Stimulated activated memory B cell treated with anti-CD40 and anti-IgM and Interleukin-4, amounts not matched to agents 10 μg/mL and 1 μg/mL and 100 μg/mL, for 72 hours (primary cell): ENCODE measurements at places on chromosomes 4 and X.

GRCh38 chrX:46953137-46953527, 40.9 kb downstream of the JADE3 start:
- ATAC-seq: peak; percentile 90

DNA sequence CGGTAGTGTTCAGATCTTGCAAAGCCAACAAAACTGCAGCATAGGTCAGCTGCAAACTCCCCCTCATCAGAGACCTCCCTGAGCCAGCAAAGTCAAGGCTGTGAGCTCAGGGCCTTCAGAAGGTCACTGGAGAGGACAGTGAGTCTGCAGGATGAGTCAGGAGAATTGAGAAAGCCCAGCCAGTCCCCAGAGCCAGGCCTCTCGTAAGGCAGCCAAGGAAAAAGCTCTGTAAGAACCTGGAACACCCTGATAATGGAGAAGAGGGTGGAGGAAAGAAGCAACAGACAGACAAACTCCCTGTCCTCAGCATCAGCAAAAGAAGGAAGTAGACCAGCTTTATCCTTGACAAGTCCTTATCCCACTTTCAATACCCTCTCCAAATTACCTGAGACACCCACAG, 33.0 kb downstream of the GRIA3 start:
- ATAC-seq: no peak

DNA sequence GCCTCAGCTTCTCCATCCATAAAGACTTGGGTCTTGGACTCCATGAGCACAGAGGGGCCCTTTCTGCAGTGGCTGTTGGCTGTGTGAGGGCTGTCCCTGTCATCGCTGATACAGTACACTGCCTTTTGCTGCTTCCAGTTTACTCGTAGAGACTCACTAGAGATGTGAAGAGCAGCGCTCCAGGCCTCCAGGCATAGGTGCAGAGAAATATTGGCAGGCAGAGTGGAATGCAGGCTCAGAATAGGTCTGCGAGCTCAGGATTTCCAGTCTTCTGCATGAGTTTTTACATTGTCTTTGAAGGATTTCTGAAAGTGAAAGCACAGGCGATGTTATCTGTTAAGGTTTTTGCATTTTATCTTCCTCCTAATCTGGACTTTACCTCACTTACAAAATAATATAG, 97.4 kb downstream of the AASDH start:
- no peak for ATAC-seq

- ATAC-seq: no peak
Observed at GRCh38 chrX:68695206-68695845, 47.9 kb downstream of the STARD8 start.

DNA sequence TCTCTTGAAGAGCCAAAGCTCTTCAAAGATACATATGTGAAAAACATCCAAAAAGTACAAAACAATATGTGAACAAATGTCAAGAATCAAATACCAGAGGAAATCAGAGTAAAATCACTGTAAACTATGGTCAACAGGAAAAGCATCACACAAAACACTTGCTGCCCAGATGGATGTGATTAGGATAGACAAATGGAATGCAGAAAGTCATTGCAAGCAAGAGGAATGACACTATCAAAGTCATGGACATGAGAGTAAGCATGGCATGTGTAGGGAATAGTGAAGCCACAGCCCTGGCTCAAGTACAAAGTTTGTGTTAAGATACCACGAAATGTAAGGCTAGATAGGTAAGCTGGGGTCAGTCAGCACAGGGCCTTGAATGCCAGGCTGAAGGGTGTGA, 37.7 kb downstream of the CLDN2 start:
- ATAC-seq: no peak

DNA sequence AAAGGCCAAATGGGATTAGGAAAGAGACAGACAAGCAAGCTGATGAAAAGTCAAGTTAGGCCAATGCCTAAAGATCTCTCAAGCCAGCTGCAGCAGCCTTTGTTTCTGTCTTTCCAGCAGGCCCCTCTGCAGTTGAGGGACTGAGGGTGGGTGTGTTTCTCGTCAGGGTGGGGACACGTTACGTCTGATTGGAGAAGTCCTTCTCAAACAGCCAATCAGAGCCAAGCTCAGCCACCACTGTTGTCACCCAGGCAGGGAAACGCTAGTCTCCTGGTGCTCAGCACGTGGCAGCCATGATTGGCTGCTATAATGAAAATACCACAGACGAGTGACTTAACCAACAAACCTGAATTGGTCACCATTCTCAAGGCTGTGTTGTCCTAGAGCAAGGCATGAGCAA, 177.1 kb upstream of the LCORL start:
- no peak for ATAC-seq

DNA sequence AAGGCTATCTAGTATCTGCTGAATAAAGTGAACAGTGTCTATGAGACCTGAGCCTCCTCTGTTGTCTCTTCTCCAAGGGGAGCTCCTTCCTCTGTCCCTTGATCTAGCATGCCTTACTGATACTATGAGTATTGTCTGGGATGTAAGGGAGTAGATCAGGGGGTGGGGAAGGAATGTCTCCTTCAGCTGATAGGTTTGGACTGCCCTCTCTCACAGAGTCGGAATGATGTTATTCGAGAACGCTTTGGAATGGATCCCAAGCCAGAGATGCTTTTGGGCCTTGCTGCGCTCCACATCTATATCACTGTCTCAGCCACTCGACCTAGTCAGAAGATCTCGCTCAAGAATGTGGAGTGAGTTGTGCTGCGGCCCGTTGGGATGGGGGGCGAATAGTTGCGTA, 68.3 kb upstream of the PRPS1 start:
- no peak for ATAC-seq

DNA sequence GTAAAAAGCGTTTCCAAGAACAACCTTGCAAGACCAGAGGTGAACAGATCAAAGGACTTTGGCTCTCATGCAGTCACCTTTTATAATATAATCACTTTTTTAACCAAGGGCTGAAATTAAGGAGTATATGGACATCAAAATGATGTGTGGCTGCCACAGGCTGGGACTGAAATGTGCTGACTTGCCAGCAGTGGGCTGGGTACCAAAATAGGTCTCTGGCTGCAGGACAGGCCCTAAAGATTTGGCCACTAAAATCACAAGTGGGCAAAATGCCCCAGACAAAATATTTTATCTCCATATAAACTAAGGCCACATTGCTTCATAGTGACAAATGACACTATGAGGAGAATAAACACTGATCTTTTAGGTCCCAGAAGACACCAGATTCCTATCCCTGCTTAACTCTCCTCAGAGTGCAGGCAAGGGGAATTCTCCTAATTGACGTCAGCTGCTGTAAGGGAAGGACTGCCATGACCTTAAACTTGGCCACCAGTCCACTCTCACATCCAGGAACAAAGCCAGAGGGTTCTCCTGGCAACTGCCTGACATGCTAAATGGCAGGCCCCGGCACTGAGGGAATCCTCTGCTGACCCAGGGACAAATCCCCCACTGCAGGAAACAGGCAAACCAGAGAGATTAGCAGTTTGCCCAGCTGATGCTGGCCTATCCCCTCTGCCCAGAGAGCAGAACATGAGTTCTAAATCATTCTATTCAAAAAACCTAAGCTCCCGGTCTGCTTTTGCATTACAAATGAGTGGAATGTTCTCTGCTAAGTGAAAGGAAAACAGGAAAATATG, 155.8 kb downstream of the PPP3CA start:
- no peak for ATAC-seq

- no peak for ATAC-seq
Observed at GRCh38 chr4:169492436-169493163, 119.8 kb downstream of the NEK1 start.

DNA sequence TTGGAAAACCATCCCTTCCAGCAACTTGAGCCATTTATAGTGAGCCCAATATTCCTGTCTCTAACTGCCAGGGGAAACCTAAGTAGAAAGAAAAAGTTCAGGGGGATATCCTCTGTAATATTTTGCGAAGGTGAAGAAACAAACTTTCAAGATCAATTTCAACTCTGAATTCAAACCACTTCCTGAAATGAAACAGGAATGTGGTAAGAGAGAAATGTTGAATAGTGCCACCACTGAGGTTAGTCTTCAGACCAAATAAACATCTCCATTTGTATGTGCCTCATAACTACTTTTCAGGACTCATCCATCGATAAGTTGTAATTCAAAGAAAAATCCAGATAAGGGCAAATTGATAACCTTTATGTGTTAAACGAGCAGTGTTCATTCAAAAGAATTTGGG, 128.7 kb downstream of the GABRB1 start:
- ATAC-seq: no peak

GRCh38 chrX:91331476-91331875, 103.2 kb upstream of the PABPC5 start:
- no peak for ATAC-seq

DNA sequence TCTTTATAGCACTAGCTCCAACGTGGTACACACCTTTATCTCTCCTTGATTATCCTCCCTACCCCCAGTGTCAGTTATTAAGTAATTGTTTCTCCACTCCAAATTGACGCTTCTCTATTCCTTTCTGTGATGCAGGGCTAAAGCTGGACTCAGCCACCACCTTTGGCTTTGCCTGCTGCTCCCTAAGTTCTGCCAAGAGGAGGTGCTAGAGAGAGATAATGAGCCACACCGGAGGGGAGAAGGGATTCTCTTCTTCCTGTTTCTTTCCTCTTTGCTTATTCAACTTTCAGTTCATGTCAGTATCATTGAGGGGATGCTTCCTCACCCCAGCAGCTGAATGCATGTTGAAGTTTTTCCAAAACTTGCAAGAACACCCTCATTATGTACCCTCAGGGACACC, 176.5 kb downstream of the GBA3 start:
- no peak for ATAC-seq

- no peak for ATAC-seq
Observed at GRCh38 chr4:77703666-77704065, 98.0 kb downstream of the CXCL13 start.

DNA sequence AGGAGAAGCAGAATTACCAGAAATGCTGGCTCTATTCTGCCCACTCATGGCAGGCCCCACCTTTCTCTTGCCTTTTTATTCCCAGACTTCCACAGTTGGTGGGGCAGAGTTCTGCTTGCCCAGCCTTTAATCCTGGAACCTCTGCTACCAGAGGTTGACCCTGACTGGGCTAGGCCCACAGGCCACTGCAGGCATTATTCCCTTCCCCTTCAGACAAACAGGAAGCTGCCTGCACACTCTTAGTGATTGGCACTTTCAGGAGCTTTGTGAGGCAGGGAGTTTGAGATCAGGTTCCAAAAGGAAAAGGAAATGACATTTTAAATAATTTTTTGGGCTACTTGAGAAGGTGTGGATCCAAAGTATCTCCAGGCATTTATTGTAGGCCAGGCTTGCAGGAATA, 18.8 kb downstream of the MSN start:
- no peak for ATAC-seq

GRCh38 chr4:73872316-73873108, 3.3 kb downstream of the CXCL1 start:
- ATAC-seq: no peak
